CD8-positive, alpha-beta memory T cell (primary cell): ENCODE measurements at places on chromosomes 6 and 20.

DNA sequence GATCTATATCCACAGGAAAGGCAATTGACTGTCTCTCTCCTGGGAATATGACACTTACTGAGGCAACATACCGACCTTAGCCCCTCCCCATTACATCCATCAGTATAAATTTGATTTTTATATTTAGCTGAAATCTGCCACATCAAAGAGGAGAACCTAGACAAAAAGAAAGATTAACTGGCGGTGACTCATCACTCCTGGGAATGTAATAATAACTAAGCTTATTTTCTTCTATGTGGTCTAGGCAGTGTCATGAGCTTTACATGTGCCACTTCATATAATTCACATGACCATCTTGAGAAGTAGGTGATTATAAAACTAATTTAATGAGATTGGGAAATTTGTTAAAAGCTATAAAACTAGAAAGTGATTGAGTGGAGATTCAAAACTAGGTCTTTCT lies 520.0 kb upstream of the HS3ST5 start:
- DNase-seq = no peak

GRCh38 chr20:23415959-23416583 lies 5.2 kb downstream of the NAPB start:
- no peak for DNase-seq

DNA sequence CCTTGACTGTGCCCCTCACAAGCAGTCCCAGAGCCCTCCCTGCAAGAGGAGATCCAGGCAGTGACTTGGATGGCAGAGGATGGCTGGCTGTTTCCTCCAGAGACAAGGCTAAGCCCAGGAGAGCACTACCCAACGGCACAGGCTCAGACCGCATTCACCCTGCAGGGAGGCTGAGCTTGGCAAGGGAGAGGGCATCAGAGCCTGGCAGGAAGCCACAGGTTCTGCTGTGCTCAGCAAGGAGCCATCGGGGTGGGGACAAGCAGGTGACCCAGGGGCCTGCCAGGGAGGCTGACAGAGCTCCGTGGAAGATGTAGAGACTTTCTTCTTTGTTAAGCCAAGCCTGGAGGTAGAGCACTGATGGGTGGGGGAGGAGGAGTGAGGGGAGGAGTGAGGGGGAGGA lies 159.2 kb upstream of the CST7 start:
- no peak for DNase-seq

GRCh38 chr20:45011108-45011526 lies 44.8 kb downstream of the STK4 start:
- DNase-seq = peak; percentile 15

- peak; percentile 20 for DNase-seq
These were observed 216.7 kb downstream of the ZDHHC14 start for GRCh38 chr6:157597461-157598312.

DNA sequence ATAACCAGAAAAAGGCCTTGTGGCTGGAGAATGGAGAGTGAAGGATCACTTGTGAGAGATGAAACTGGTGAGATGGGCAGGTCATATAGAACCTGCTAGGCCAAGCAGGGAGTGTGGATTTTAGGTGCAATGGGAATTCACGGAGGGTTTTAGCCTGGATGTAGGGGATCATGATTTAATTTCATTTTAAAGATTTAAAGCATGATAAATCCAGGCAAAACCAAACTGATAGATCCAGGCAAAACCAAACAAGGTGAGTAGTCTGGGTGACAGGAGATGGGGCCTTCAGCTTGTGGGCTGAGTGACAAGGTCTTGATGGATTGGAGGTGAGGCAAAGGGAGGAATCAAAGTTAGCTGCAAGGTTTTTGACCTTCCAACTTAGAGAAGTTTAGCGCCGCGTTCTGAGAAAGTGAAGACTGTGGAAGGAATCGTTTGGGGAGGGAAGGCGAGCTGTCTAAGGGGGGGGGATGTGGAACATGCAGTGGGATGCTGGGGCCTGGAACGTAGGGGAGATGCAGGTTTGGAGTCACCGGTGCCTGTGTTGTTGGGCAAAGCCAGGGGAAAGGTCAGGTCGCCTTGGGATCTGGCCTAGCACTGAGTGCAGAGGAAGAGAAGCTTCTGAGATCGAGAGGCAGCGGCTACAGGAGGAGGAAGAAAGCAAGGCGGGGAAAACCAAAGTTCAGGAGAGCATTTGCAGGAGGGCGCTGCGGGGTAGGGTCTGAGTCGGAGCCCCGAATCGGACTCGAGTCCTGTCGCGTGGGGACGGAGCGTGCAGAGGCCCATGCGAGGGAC lies 1.3 kb upstream of the PLCG1 start:
- no peak for DNase-seq

- no peak for DNase-seq
These were observed 529.6 kb upstream of the RNF217 start for GRCh38 chr6:124432620-124433019.

GRCh38 chr6:90586546-90586835 lies 381 bp downstream of the MAP3K7 start:
- DNase-seq = no peak

GRCh38 chr6:33798343-33798848 lies 5.4 kb downstream of the MLN start:
- DNase-seq = no peak

- no peak for DNase-seq
These were observed 48.3 kb downstream of the ATXN1 start for GRCh38 chr6:16712931-16713484.

GRCh38 chr20:43778375-43778774 lies 51.6 kb upstream of the GTSF1L start:
- DNase-seq = no peak

DNA sequence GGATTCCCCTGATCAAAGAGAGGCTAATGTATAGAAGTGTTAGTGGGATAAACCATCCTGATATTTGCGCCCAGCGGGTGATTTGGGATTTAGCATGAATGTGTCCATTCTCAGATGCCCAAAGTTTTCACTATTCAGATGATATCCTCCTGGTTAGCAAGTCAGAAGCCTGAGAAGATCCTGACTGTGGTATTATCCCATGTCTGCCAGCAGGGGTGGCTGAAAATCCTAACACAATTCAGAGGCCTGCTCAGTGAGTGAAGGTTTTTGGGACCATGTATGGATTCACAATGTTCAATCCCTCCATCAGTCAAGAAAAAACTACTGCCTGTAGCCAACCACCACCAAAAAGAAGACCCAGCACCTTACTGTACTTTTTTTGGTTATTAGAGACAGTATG lies 34.1 kb upstream of the SPACA1 start:
- DNase-seq = no peak

DNA sequence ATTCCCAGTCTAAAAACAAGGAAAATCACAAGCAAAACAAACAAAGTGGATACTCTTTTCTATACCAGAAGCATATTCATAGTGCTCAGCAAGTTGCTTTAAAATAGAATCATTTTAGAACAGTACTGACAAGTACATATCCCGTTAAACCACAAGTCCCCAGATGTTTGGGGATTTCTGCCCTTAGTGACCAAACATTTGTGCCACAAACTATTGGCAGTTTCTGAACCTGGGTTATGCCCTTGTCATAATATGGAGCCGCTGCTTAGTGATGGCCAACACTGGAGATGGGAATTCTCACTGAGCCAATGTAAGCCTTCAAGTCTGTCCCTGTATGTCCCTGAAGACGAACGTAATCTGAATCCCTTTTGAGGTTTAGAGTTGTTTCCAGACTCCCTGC lies 436.7 kb upstream of the JAG1 start:
- no peak for DNase-seq

- no peak for DNase-seq
These were observed 378 bp upstream of the ERVFRD-1 start for GRCh38 chr6:11111769-11112437.

- no peak for DNase-seq
These were observed 146.7 kb downstream of the TTLL2 start for GRCh38 chr6:167471548-167471930.

- no peak for DNase-seq
These were observed 9.0 kb downstream of the CNR1 start for GRCh38 chr6:88157106-88157505.

DNA sequence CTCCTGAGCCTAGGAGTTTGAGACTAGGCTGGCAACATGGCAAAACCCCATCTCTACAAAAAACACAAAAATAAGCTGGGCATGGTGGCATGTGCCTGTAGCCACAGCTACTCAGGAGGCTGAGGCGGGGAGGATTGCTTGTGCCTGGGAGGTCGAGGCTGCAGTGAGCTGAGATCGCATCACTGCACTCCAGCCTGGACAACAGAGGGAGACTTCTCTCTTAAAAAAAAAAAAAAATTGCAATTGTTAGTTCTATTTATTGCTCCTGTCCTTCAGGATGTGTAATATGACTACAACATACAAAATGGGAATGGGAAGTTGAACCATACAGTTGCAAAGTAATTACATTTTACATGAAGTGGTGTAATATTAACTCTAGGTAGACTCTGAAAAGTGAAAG lies 8.1 kb upstream of the AARS2 start:
- DNase-seq = no peak

DNA sequence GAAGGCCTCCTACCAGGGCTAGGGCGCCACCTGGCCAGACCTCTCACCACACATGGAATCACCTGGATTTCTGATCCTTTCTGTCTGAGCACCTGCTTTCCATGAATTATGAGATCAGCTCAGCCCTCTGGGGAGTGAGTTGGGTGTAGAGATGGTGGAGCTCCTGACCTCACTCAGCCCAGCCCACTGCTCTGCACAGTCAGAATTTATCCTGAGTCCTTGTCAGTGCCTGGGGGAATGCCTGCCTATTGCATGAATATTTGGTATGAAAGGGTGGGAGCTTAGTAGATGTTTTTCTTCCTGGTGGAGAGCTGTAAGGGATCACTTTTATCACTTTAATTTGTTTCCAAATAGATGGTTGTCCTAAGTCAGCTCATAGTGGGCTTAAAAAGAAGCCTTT lies 47.5 kb downstream of the DTD1 start:
- no peak for DNase-seq

DNA sequence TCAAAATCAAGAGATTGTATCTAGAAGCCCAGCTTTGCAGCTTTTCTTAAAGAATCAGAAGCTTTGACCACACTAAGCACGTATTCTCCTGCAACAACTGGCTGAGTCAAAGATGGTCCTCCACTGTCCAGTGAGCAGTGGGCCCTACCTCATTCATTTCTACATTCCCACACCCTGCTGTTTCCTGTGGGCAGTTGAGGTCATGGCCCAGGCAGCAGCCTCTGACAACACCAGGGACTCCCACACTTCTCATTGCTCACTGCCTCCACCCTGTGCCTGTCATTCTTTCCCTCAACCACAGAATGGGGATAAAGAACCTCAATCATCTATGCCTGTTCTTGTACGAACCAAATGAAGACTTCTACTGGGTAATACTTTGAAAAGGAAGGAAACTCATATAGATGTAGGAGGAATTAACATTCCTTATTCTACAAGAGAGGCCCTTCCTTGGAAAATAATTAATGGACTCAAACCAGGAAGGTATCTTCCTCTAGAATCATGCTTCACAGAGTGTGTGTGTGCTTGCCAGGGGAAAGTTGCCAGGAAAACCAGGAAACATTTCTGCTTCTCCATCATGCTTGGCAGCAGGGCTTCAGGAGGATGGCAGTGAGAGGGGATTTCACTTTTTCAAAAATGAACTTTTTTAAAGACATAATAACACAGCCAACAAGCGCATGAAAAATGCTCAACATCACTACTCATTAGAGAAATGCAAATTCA lies 191.7 kb upstream of the RIN2 start:
- DNase-seq = no peak

- no peak for DNase-seq
These were observed 108.7 kb downstream of the CARMIL1 start for GRCh38 chr6:25387911-25388310.

DNA sequence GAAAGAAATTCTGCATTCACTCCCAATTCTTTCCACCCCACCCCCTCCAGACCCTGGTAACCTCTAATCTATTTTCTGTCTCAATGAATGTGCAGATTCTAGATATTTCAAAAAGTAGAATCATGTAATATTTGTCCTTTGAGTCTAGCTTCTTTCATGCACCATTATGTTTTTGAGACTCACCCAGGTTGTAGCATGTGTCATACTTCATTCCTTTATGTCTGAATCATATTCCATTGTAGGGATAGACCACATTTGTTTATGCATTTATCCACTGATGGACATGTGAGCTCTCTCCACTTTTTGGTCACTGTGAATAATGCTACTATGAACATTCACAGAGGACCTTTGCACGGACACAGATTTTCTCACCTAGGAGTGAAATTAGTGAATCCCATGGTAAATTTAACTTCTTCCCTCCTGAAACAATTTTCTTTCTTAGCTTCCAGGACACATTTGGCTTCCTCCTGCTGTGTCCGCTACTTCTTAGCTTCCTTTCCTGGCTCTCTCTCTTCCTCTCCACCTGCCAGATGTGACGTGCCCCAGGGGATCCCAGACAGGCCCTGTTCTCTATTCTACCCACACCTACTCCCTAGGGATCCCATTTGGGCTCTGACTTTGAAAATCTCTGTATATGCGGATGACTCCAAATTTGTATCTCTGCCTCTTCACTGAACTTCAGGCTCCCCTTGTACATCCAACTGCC lies 24.1 kb upstream of the ARFGEF2 start:
- no peak for DNase-seq
